Activated CD4-positive, alpha-beta T cell treated with anti-CD3 and anti-CD28 coated beads for 1 hour (primary cell): ENCODE measurements at places on chromosomes 3 and 15.

- no peak for DNase-seq
These were observed 52.3 kb upstream of the VGLL4 start for GRCh38 chr3:11696054-11696453.

DNA sequence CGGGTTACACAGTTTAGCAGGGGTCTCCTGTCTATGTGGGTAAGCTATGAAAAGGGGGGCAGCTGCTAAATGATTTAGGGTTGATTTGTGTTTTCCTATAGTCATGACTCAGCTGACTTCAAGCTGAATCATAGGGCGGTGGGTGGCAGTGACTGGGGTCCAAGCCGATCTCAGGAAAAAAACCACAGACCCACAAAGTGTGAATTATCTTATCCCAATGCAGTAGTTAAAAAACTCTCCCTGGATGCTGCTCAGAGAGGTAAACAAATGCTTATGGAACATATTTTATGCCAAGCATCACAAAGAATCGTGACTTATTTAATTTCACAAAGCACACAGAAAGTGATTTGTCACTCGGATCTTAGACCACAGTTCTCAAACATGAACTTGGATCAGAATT, 18.4 kb upstream of the TOPAZ1 start:
- DNase-seq, result no peak

DNA sequence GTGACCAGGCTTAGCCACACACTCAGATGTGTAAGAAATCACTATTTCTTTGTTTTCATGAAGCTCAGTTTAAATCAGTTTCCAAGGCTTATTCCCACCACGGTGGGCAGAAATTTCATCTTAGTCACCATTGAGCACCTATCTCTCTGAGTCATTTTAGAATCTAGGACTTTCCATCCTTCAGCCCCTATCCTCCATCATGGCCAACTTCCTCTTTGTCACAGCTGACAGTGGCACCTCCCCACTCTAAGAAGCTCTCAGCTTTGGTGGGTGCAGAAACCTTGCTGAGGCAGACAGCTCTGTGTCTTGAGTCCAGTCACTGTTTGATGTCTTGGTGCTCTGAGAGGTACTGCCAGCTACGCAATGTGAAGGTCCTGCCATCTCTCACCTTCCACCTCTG, 32.9 kb downstream of the SNTN start:
- no peak for DNase-seq

- no peak for DNase-seq
These were observed 56.2 kb upstream of the AKAP13 start for GRCh38 chr15:85324202-85324601.

DNA sequence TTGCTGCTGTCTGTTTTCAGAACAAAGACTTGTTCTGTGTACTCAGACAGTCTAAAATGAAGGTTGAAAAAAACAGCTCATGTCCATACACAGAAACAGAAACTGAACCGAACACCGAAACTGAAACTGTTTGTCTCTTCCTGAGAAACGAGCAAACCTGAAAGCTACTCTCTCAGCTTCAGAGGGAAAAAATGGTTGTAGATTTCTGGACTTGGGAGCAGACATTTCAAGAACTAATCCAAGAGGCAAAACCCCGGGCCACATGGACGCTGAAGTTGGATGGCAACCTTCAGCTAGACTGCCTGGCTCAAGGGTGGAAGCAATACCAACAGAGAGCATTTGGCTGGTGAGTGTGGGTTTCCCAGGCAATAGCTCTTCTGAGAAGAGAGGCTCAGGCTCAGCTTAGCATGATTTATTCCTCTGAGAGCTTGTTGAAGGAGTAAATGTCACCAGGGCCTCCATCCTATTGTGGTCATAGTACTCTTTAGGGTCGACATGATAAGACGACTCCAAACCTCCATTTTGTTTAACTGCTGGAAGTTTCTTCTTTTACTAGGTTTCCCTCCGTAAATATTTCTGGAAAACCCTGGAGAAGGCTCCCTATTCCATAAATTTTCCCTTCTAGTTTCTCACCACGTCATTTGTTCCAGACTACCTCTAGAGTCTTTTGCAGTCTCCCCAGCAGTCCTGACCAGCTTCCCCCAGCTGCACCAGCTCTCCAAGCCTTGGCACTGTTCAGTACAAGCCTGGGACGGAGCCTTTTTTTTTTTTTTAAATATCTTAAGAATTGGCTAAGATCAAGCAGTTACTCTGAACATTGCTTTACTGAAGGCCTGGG, at the start of gene RTP4:
RTP4 (plus strand) TSS at position 135 of the 838 bp plus-strand sequence; CDS start at position 192, 57 bp downstream.
- peak; percentile 39 for DNase-seq

- no peak for DNase-seq
These were observed 218.2 kb downstream of the SHOX2 start for GRCh38 chr3:157888040-157888439.

DNA sequence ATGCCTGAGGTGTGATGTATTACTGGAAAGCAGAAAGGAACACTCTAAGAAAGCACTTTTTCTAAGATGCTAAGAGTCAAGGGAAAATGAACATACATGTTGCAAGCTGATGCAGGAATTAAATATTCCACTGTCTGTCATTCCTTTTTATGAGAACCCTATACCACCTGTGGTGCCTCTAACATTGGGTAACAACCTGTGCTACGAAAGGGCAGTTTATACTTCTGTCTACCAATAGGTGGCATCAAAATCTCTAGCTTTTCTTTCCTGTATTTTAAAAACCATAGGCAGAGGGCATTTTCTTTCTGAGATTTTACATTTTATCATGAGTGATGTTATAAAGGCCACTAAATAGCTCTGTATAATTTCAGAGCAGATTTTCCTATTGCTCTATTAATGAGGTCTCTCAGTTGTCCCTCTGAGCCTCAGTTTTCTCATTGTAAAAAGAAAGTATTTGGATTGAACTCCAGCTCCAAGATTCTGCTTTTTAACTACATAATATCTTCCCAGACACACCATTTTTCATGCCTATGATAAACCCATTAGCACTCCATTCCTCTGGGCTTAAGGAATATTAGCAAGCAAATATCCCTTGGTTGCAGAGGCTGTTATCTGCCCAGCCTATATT, 3.5 kb upstream of the CPNE4 start:
- DNase-seq, result no peak

DNA sequence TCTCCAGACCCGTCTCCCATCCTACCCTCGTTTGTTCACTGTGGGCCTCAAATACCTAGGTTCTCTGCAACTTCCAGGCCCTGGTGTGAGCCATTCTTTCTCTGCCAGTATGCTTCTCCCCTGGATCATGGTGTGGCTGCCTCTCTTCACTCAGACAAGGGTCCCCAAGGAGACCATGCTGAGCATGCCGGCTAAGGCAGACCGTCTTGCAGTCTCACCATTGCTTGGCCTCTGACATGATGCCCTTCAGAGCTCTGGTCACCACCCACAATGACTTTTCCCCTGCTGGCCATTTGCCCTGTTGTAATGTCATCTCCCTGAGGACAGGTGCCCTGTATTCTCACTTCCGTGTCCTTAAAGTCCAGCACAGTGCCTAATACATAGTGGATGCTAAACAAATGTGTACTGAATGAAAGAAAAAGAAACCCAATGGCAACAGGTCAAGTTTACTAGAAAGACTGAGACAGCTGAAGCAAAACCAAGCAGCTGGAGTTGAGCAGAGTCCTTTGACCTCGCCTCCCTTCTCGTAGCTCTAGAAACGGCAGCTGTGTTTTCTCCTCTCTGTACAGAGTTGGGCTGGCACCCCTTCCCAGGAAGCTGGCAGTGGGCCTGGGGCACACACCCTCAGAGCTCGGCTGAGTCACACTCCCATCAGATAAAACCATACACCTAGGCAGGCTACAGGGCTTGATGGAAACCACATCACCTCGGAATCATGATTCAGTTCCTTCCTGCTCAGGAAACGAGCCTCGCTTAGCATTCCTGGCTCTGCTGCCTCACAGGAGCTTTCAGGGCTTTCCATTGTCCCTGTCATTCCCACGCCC, 8.6 kb downstream of the TLR9 start:
- peak; percentile 54 for DNase-seq

DNA sequence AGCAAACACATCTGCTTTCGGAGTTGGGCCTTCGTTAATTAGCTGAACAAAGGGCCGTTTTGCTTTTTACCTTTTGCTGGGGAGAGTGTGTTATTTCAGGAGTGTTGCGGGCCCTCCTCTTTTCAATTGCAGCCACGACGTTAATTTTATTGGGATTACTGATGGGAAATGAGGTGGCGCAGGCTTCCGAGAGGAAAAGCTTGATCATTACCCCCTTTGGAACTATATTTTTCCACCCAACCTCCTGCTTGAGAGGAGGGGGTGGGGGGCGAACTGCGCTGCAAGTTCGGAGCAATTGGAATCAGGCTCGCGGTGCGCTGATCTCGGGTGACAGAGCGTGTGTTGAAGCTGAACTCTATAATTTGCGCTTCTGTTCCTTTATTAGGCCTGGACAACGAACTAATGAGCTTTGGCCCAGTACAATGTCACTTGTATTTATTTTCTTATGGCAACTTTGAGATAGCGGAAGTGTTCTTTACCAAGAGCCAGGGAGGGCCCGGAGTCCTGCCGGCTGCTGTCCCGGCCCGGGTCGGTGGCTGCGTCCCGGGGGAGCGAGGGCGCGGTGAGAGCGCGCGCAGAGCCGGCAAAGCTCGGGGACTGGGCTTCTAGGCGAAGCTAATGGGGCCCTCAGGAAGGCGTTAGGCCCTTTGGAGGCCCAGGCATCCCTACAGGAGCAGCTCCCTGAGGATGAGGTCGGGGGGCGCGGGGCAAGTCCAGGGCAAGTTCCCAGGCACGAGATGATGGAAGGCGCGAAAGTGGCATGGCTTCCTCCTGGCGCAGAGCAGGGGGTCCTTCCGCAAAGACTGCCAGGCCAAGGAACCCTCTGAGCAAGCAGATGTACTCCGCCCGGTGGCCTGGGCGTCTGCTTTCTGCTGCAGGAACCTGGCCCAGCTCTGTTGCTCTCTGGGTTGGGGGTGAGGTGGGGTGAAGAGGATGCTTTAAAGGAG, 12.9 kb downstream of the NR2F2 start:
- no peak for DNase-seq
